ENCODE measurements at places on chromosomes 2 and 18. TPM values are rescaled to one million over a fixed set of nuclear protein-coding genes. Genes with fewer than 3 reads are reported as not detected.

The RAX gene
- not detected for total RNA-seq

The ZNF892 gene
- 2.7 TPM for total RNA-seq

The LRRTM1 gene
- total RNA-seq = not detected

The POLE4 gene
- total RNA-seq = 69.7 TPM

All from activated naive CD4-positive, alpha-beta T cell treated with anti-CD3 and anti-CD28 coated beads for 36 hours (primary cell).